Stimulated activated effector memory CD8-positive, alpha-beta T cell treated with anti-CD3 and anti-CD28 coated beads, Interleukin-12 subunit alpha, Interleukin-12 subunit beta, amount 100 ng/mL, for 72 hours (primary cell): ENCODE measurements at places on chromosomes 3 and 15.

DNA sequence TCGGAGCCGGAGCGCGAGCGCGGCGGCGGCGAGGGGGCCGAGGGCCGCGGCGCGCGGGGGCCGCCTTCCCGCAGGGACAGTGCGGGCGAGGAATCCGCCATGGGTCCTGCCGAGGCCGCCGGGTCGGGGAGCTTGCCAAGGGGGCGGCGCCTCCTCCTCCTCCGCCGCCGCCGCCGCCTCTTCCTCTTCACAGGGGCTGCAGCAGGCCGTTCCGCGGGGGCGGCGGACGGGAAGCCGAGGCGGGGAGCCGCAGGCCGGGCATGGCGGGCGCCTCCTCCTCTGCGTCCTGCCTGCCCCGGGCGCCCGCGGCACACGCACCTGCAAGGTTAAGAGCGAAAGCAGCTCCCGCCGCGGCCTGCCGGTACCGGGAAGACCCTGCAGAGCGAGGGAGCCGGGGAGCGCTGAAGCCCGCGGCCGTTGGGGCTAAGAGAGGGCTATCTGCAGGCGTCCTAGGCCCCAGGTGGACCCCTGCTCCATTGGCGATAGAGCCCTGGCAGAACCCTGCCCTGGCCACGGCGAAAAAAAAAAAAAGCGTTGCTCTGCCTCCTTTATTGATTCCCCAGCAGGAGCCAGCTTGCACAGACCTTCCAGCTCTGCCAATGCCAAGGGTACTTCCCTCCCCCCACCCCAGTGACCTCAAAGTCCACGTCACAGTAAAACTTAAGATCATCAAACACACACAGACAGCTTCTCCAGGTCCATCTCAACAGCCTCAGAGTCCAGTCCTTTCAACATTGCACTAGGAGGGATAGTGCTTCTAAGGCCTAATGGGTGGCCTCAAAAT lies at the start of gene LYSMD2:
TSS of gene LYSMD2 (minus strand) at position 134 of the 784 bp plus-strand sequence. CDS start at position 101, 33 bp downstream.
- DNase-seq = peak; percentile 67

- no peak for DNase-seq
Observed at GRCh38 chr3:77459926-77460325, 420.0 kb downstream of the ROBO2 start.

- DNase-seq = no peak
Observed at GRCh38 chr3:105444725-105445124, 78.0 kb downstream of the ALCAM start.

DNA sequence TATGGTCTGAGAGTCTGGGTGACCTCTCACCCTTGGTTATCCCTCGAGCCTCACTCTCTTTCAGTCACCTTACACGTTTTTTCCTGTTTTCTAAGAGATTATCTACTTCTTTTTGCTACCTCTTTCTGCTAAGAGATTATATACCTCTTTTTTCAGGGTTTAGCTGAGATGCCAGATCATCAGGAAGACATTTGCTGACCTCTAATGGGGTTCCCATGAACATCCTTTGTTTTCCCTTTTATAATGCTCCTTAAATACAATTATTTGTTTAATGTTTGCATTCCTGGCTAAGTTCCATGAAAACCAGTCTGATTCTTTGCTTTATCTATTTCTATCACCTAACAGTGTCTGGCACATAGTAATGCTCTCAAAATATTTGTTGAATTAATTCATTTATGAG lies 39.6 kb downstream of the LEKR1 start:
- DNase-seq = no peak
